Spleen (tissue), 13 donors: ENCODE measurements at places on chromosomes 6 and 20.

DNA sequence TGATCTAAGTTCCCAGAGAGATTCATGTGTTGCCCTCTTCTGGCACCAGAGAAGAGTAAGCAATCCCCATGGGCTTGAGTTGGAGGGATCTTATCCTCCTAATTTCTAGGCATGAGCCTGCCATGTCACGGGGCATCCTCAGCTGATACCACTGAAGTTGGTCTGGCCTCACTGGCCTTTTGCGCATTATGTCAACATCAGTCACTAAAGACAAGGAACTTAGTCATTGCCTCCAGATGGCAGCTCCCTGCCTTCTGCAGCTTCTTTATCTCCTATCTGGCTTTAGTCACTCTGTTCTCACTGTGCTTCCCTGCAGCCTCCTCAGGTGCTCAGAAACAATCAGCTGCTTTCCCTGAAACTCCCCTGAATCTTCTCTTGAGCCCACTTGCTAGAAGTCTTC is 312.2 kb downstream of the ADGRG6 start:
- no peak for DNase-seq
- no peak overlapping the region for H3K4me3 ChIP-seq
- no peak overlapping the region for H3K27ac ChIP-seq
- H3K36me3 ChIP-seq = no peaks in the 10 kb centered on the region

- no peak overlapping the region for H3K4me3 ChIP-seq
- no peak overlapping the region for H3K27ac ChIP-seq
- no peaks in the 10 kb centered on the region for H3K4me1 ChIP-seq
- no peak for DNase-seq
Observed at GRCh38 chr20:39898467-39898852, 790.6 kb downstream of the MAFB start.

DNA sequence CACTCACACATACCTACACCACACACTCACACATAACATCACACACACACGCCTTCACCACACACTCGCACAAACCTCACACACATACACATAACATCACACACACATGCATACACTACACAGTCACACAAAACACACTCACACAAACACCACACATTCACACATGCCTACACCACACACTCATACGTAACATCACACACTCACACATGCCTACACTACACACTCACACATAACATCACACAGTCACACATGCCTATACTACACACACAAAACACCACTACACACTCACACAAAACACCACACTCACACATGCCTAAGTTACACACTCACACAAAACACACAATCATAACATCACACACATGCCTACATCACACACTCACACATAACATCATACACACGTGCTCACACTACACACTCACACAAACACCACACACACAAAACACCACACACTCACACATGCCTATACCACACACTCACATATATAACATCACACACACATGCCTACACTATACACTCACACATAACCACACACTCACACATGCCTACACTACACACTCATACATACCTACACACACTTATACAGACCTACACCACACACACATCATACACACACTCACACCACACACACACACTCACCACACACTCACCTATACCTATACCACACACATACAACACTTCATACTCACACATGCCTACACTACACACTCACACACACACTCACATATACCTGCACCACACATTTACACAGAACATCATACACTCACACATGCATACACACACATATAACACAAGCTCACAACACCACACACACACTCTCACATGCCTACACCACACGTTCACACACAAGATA is 383.5 kb downstream of the C6orf118 start:
- no peak overlapping the region for H3K27ac ChIP-seq
- H3K36me3 ChIP-seq = no peaks in the 10 kb centered on the region
- H3K4me3 ChIP-seq = no peak overlapping the region
- H3K27me3 ChIP-seq = no peaks in the 10 kb centered on the region

GRCh38 chr6:152984513-152984872 is 1.7 kb upstream of the FBXO5 start:
- peak overlapping the region; percentile 94 for H3K4me3 ChIP-seq
- H3K27me3 ChIP-seq = no peaks in the 10 kb centered on the region
- no peaks in the 10 kb centered on the region for H3K36me3 ChIP-seq
- DNase-seq = no peak
- H3K27ac ChIP-seq = peak overlapping the region; percentile 92

GRCh38 chr6:85008296-85009009 is 244.1 kb upstream of the TBX18 start:
- H3K36me3 ChIP-seq = no peaks in the 10 kb centered on the region
- no peak overlapping the region for H3K27ac ChIP-seq
- H3K4me3 ChIP-seq = no peak overlapping the region
- no peaks in the 10 kb centered on the region for H3K27me3 ChIP-seq
- H3K4me1 ChIP-seq = no peaks in the 10 kb centered on the region

GRCh38 chr20:63218701-63219446 is 2.9 kb upstream of the YTHDF1 start:
- H3K27me3 ChIP-seq = no peaks in the 10 kb centered on the region
- DNase-seq = no peak
- H3K4me1 ChIP-seq = peaks cover 20% of the 10 kb centered on the region
- no peak overlapping the region for H3K4me3 ChIP-seq
- peaks cover 6% of the 10 kb centered on the region for H3K36me3 ChIP-seq

GRCh38 chr6:65786815-65787214 is 79.8 kb upstream of the EYS start:
- H3K27me3 ChIP-seq = no peaks in the 10 kb centered on the region
- no peaks in the 10 kb centered on the region for H3K36me3 ChIP-seq
- H3K4me3 ChIP-seq = no peak overlapping the region
- DNase-seq = no peak

DNA sequence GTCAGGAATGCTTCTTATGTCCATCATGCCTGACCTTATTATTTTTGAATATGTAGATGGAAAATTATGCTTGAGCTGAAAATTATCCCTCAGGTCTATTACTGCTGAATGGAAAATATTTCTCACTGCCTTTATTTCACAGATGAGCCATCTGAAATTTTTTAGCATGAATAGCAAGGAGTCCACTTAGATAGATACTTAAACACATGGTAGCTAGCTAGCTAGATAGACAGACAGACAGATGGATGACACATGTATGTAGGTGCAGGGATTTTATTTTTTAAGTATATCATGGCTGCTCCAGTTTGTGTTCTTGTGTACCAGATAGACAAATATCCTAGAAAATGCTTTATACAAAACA is 645.0 kb downstream of the MMUT start:
- H3K4me3 ChIP-seq = no peak overlapping the region
- H3K36me3 ChIP-seq = no peaks in the 10 kb centered on the region
- DNase-seq = no peak

DNA sequence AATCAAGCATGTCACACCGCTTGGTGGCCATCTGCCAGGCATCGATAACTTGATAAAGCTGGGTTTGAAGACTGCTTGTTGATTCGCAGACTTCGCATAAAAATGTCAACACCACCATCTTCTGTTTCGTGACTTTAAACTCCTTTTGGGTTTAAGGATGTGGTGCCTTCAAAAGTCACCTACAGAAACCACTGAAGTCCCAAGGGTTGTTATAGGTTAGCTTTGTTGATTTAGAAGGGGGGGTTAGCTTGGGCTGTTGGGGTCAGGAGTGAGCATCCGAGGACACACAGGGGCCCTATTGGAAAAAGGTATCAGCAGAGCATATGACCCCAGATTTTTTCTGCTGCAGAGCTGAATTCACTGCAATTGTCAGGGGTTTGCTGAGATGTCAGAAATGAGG is 76.7 kb upstream of the SSTR4 start:
- H3K4me3 ChIP-seq = no peak overlapping the region
- no peaks in the 10 kb centered on the region for H3K36me3 ChIP-seq
- H3K27ac ChIP-seq = no peak overlapping the region
- H3K4me1 ChIP-seq = no peaks in the 10 kb centered on the region
- no peak for DNase-seq
- H3K27me3 ChIP-seq = no peaks in the 10 kb centered on the region

DNA sequence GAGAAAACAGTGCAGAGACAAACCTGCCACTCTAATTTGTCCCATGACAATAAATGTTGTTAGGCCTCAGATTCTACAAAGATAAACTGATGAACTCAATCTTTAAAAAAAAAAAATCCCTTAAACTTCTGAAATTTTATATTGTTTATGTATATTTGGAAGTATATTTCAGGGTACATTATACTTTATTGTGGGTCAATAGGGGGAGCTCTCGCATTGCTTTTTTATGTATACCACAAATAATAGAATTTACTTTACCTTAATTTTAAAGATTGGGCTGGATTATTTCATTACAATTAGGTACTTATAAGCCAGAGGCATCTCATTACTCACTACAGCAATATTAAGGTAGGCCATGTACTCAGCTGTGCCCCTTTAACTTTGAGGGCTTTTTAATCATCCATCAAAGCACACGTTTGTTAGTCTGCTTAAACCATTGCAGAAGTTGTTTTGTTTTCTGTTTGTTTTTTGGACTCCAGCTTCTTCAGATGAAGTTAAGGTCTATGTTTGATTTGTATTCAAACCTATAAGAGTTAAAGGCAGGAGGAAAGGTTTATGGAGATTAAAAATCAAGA is 56.3 kb upstream of the EYA4 start:
- DNase-seq = no peak
- H3K36me3 ChIP-seq = no peaks in the 10 kb centered on the region
- H3K4me1 ChIP-seq = no peaks in the 10 kb centered on the region
- no peaks in the 10 kb centered on the region for H3K27me3 ChIP-seq
- no peak overlapping the region for H3K27ac ChIP-seq

- peaks cover 28% of the 10 kb centered on the region for H3K4me1 ChIP-seq
- no peak for DNase-seq
- H3K4me3 ChIP-seq = no peak overlapping the region
- no peaks in the 10 kb centered on the region for H3K27me3 ChIP-seq
- no peak overlapping the region for H3K27ac ChIP-seq
Observed at GRCh38 chr6:3340894-3341293, 82.1 kb downstream of the PSMG4 start.

DNA sequence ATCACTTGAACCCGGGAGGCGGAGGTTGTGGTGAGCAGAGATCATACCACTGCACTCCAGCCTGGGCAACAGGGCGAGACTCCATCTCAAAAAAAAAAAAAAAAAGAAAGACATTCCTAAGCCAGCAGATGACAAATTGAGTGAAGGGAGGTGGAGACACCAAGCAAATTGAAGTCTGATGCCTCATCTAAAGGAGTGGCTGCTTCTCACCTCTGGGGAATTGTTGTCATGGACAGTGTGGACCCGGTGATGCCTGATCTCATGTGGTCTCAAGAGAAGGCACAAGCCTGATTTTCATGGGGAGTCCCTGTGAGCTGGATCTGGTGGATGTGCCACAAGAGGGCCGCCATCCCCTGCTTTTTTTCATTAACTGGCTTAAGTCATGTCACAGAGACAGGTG is 272.0 kb downstream of the ZNF217 start:
- H3K36me3 ChIP-seq = no peaks in the 10 kb centered on the region
- H3K27me3 ChIP-seq = no peaks in the 10 kb centered on the region
- no peak for DNase-seq
- no peaks in the 10 kb centered on the region for H3K4me1 ChIP-seq

- no peak for DNase-seq
- H3K4me3 ChIP-seq = no peak overlapping the region
- H3K36me3 ChIP-seq = no peaks in the 10 kb centered on the region
- H3K27me3 ChIP-seq = peaks cover 61% of the 10 kb centered on the region
Observed at GRCh38 chr20:43271980-43272379, 82.3 kb upstream of the PTPRT start.

DNA sequence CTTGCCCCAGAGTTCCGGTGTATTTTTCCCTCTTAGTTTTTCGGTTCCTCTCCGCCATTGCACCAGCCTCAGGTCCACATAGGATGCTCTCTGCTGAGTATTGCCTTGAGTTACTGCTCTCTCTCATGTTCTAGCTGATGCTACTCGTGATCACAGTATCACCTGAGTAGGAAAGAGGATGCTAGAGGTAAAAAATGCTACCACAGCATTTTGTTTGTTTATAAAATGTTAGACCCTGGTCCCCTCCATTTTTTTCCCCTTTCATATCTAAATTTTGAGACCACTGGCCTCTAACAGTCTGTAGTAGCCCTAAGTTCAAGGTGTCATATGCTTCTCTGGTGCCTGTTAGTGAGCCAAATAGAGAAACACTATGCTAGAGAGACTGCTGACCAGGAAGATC is 175.5 kb downstream of the OR2B2 start:
- H3K27me3 ChIP-seq = peaks cover 10% of the 10 kb centered on the region
- no peaks in the 10 kb centered on the region for H3K36me3 ChIP-seq
- DNase-seq = no peak
- H3K4me1 ChIP-seq = peaks cover 8% of the 10 kb centered on the region
- no peak overlapping the region for H3K27ac ChIP-seq
- no peak overlapping the region for H3K4me3 ChIP-seq

- no peaks in the 10 kb centered on the region for H3K27me3 ChIP-seq
- no peak overlapping the region for H3K27ac ChIP-seq
- no peaks in the 10 kb centered on the region for H3K36me3 ChIP-seq
- H3K4me1 ChIP-seq = peaks cover 9% of the 10 kb centered on the region
- no peak overlapping the region for H3K4me3 ChIP-seq
Observed at GRCh38 chr6:130516604-130517003, 150.8 kb downstream of the TMEM200A start.

GRCh38 chr6:169189686-169190085 is 64.0 kb downstream of the THBS2 start:
- H3K27me3 ChIP-seq = no peaks in the 10 kb centered on the region
- no peaks in the 10 kb centered on the region for H3K4me1 ChIP-seq
- no peaks in the 10 kb centered on the region for H3K36me3 ChIP-seq
- no peak for DNase-seq
- H3K4me3 ChIP-seq = no peak overlapping the region

- no peak overlapping the region for H3K4me3 ChIP-seq
- no peaks in the 10 kb centered on the region for H3K27me3 ChIP-seq
- no peaks in the 10 kb centered on the region for H3K36me3 ChIP-seq
- DNase-seq = no peak
- H3K4me1 ChIP-seq = no peaks in the 10 kb centered on the region
Observed at GRCh38 chr20:59561228-59561605, 43.1 kb upstream of the PHACTR3 start.

- no peak overlapping the region for H3K4me3 ChIP-seq
- H3K27ac ChIP-seq = no peak overlapping the region
- no peaks in the 10 kb centered on the region for H3K36me3 ChIP-seq
- H3K27me3 ChIP-seq = no peaks in the 10 kb centered on the region
- no peak for DNase-seq
Observed at GRCh38 chr6:18829272-18829870, 442.2 kb downstream of the RNF144B start.

- no peak for DNase-seq
- H3K27me3 ChIP-seq = no peaks in the 10 kb centered on the region
- H3K4me1 ChIP-seq = no peaks in the 10 kb centered on the region
- H3K4me3 ChIP-seq = no peak overlapping the region
- no peaks in the 10 kb centered on the region for H3K36me3 ChIP-seq
- no peak overlapping the region for H3K27ac ChIP-seq
Observed at GRCh38 chr6:32539839-32540238, 9.8 kb upstream of the HLA-DRB5 start.

GRCh38 chr6:118712969-118713368 is 61.6 kb upstream of the CEP85L start:
- H3K4me3 ChIP-seq = no peak overlapping the region
- DNase-seq = no peak

GRCh38 chr6:120873125-120873865 is 461.0 kb downstream of the TBC1D32 start:
- no peak overlapping the region for H3K27ac ChIP-seq
- no peaks in the 10 kb centered on the region for H3K27me3 ChIP-seq
- no peaks in the 10 kb centered on the region for H3K4me1 ChIP-seq
- no peak overlapping the region for H3K4me3 ChIP-seq
- DNase-seq = peak; percentile 72
- H3K36me3 ChIP-seq = no peaks in the 10 kb centered on the region
